Activated naive CD8-positive, alpha-beta T cell treated with anti-CD3 and anti-CD28 coated beads, Interleukin-2, amount 50 U/mL, for 16 hours (primary cell): ENCODE measurements at places on chromosomes 12 and 14.

DNA sequence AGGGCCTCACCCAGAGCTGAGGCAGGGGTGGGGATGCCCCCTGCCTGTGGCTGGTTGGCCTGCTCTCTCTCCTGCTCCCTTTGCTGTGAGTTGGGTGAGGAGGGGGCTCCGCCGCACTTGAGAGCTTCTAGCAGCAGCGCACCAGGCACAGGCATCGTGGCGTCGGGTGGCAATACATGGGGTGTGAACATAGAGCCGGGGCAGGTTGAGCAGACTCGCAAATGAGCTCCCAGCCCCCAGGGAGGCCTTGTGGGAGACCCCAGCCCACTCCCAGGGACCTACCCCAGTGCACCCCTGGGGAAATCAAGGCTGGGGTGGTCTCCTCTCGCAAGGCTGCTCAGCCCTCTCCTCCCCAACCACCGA lies 54.5 kb downstream of the KIF26A start:
- no peak for DNase-seq

- no peak for DNase-seq
Observed at GRCh38 chr14:97297100-97297499, 499.9 kb downstream of the VRK1 start.

GRCh38 chr12:46105735-46106134 lies 115.4 kb upstream of the SCAF11 start:
- no peak for DNase-seq

DNA sequence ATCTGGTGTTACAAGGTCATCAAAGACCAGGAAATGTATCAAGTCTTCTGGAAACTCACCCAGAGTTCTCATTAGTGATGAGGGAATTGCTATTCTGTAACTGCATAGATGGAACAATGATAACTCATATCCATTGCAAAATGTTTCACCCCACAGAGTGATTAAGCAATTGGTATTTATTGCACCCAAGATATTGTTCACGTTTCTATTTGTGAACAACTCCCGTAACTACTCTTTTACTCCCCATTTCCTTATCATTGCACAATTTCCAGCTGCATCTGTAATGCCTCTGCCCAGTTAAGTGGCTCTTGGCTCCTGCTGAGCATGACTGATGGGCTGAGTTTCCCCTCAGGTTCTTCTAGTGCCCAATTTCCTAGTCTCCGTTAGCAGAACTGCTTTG lies 108.7 kb upstream of the PRICKLE1 start:
- DNase-seq, result no peak

DNA sequence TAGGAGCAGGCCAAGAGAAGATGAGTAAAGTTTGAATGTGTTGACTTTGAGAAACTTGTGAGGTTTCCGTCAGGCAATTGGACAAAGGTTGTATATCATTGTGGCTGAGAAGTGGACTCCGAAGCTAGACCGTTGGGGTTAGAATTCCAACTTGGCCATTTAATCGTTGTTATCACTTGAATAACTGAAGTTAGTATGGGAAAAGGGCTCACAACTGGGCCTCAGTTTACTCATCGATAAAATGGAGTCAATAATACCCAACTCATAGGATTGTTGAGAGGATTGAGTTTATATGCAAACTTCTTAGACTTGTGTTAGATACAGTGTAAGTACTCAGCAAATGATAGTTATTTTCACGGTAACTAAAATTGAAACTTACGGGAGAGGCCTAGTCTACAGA lies 846 bp downstream of the SLIRP start:
- DNase-seq, result no peak

- DNase-seq, result no peak
Observed at GRCh38 chr12:104458694-104459367, 2.1 kb downstream of the CHST11 start.

DNA sequence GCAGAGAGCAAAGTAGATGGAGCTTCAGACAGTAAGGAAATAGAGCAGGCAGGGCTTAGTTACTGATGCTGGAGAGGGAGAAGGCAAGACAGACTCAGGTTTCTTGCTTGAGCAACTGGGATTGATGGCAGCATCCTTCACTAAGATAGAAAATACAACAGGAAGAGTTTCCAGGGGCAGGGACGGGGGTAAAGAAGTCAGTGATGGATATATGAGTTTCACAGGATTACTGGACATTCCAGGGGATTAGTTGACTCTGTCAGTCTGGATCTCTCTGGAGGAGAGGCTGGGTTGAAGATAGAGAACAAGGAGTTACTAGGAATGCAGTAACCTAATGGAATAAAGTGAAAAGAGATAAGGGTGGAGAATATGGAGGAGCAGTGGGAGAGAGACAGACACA lies 74.5 kb upstream of the ATF1 start:
- no peak for DNase-seq

DNA sequence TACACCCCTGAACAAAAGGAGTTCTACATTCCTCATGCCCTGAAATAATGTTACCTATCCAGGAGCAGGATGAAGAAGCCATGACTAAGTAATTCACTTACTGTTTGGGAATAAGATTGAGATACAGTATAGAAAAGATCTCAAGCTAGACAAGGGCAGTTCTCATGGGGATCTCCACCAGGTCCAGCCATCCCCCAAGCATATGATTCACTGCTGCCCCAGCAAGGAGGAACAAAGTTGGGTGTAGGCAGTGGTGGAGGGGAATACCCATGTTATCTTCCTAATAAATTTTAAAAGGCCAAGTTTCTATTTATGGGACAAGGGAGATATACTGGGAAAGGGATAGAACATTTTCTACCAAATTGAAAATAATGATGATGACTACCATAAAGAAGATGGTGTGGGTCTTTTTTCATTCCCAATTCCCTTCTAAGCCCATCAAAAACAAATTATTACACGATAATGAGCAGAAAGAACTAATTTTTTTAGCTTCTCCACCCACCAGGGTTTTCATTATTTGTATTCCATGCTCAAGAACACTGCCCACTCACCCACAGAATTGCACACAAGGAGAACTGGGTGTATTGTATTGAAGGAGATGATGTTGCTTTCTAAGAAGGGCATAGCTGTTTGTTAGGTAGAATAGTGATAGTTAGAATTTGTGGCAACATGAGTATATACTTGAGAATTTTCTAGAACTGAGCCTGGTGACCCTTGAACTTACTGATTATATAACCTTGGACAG lies 204.6 kb downstream of the BTG1 start:
- no peak for DNase-seq
